ENCODE measurements at places on chromosomes 11 and 22.

- no peak for DNase-seq
Observed at GRCh38 chr22:30720263-30720837, 25.7 kb downstream of the OSBP2 start.

DNA sequence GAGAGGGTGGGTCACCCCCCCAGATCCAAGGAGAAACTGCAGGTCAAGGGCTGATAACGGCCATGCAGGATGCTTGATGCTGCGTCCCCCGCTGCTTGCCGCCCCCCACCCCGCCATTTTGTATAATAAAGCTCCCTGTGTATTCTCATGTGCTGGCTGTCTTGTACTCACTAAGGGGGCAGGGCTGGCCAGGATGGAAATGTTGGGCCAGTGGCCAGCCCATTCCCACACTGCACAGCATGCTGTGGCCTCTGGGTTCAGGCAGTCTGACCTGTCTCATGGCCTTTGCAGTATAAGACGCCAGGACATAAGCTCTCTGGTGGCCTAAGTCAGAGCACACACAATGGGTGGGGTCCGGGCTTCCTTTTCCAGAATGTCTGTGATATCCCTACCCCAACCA, 421 bp upstream of the PRR33 start:
- DNase-seq, result no peak

DNA sequence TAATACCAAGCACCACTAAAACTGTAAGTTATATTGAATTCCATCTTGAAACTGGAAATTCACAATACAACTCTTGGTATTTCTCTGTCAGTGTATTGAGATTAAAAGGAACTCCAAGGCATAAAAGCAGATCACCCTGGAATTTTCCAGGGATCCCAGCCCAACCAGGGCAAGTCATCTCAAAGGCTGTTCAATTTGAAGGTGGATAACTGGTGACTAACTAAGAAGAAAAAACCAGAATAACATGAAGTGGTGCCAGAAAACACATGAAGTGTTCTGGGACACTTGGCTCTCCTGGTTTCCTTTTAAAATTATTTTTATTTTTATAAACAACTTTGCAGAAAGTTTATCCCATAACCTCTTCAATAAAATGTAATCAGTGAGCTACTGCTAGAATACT, 7.8 kb upstream of the BMAL1 start:
- no peak for DNase-seq

DNA sequence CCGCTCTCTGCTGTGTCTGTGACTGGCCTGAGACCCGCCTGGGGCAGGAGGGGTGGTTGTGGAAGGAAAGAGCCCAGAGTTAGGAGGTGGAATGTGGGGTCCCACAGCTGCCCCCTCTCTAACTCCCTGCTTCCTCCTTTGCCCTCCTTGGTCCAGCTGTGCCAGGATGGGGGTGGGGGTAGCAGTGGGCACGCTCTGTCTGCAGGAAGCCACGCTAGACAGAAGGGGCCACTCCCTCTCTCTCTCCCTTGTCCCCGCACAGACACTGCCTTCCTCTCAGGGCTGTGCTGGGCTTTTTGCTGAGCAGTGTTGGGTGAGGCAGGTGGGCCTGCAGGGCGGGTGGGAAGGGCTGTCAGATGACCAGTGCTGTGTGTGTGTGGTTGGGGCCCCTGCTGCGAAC, 2.0 kb upstream of the SOX10 start:
- no peak for DNase-seq

DNA sequence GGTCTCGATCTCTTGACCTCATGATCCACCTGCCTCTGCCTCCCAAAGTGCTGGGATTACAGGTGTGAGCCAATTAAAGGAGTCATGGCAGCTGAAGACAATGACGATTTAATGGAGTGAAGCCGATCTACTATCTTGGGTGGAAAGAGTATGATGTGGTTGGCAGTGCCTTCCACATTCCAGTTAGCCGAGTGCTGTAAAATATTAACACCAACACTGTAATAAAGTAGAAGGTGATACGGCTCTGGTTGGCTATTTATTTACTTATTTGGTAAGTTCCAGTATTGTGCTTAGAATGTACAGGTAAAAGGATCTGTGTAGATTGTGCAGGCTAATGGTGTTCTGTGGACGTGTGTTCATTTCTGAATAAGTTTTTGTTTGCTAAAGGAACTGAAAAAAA, 149.6 kb upstream of the MTMR2 start:
- DNase-seq, result no peak

- no peak for DNase-seq
Observed at GRCh38 chr22:46162771-46163556, 12.6 kb downstream of the PPARA start.

GRCh38 chr11:123303924-123304323, 108.9 kb upstream of the CLMP start:
- DNase-seq, result no peak

GRCh38 chr11:78586452-78587046, 11.9 kb upstream of the NARS2 start:
- DNase-seq, result no peak

- peak; percentile 92 for DNase-seq
Observed at GRCh38 chr11:119373921-119374631, 7.4 kb downstream of the USP2 start.

DNA sequence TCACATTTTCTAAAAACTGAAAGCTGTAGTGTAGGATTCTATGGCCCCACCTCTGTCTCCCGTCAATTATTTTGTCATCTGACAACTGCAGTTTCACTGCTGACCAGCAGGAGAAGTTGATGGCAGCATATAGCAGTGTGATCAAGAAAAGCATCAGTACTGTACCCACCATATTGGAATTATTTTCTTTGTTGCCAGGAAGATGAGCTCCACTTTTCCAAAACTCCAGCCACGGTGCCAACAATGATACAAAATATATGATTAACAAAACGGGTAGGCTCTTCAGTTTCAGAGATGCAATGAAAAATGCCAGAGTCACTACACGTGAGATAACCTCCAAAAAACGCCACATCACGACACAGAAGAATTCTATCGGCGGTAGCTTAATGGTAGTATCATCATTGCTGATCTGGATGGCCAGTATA, 41.3 kb downstream of the XKR3 start:
- DNase-seq, result no peak

GRCh38 chr11:76455331-76455730, 10.5 kb downstream of the EMSY start:
- DNase-seq, result peak; percentile 52

GRCh38 chr11:27075192-27075591, 34.6 kb downstream of the BBOX1 start:
- DNase-seq, result no peak

GRCh38 chr11:91795139-91795887, 429.3 kb upstream of the FAT3 start:
- no peak for DNase-seq

GRCh38 chr11:13939961-13940906, 22.3 kb upstream of the SPON1 start:
- no peak for DNase-seq

DNA sequence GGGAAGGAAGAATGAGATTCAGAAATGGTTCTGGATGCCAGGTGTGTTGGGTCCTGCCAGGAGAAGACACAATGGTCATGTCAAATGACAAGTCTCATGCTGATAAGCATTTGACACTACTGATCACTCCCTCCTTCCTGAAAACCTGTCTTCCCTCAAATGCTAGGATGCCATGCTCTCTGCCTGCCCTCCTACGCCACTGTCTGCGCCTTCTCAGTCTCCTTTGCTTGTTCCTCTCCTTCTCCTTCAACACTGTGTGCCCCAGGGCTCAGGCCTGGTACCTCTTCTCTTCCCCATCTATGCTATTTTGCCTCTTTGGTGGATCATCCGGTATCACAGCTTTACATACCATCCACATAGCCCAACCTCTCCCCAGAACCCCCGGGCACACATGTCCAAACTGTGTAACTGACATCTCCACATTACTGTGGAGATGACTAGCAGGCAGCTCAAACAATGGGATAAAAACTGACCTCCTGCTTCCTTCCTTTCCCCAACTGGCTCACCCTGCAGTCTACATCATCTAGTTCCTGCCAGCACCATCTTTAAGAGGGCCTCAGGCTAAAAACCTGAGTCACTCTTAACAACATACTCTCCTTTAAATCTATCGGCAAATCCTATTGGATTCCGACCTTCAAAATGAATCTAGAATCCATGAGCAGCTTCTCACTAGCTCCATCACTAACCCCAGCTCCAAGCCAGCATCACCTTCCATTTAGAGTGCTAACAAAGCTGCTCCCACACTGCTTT, 8.2 kb downstream of the AP1B1 start:
- no peak for DNase-seq

- DNase-seq, result no peak
Observed at GRCh38 chr11:14898906-14899305, 6.9 kb upstream of the CYP2R1 start.

DNA sequence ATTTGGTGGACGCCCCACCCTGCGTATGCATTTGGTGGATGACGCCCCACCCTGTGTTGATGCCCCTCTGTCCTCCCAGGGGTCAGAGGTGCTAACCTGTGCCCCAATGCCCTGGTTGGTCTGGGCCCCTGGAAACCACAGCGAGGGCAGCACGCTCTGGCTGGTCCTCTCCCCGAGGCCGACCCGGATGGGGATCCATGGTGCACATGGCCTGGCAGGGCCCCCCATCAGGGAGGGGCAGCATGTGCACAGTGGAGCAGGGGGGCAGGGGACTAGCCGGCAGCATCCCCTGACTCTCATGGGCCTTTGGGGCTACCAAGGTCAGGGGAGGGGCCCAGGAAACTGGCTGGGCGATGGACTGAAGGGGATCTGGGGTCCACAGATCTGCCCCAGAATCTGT, 7.6 kb upstream of the MUC5AC start:
- no peak for DNase-seq

DNA sequence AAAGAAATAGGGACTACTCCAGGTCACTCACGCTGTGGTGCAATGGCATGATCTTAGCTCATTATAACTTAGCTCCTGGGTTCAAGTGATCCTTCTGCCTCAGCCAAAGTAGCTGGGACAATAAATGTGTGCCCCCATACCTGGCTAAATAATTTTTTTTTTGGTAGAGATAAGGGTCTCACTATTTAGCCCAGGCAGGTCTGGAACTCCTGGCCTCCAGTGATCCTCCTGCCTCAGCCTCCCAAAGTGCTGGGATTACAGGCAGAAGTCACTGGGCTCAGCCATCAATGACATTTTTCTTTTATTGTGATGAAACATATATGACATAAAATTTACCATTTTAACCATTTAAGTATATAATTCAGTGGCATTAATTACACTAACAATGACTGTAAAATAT, 10.6 kb downstream of the SLC5A4 start:
- DNase-seq, result no peak

Data from WTC11 (cell line).